ENCODE measurements at places on chromosomes 11 and 22. TPM values are rescaled to one million over a fixed set of nuclear protein-coding genes. Genes with fewer than 3 reads are reported as not detected.

The CHRM1 gene
- total RNA-seq = not detected

DNA sequence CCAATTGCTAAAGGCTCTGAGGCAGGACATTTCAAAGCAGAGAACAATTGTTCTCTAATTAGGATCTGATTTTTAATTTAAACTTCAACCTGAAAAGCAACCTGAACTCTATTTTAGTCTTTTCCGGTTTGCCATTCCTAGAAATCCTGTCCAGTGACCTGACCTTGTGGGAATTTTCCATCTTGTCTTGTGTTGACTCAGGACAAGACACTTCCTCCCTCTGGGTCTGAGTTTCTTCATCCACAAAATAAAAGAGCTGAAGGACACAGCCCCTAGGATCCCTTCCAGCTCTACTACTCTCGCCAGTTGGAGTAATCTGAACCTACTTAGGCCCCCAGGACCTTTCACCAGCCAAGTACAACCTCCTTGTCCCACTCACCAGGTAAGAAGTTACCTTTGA lies 66.5 kb upstream of the POU2AF1 start:
- no peak for DNase-seq

GRCh38 chr11:7251836-7252682 lies at the start of gene SYT9:
SYT9 (plus strand) TSS chr11:7251904; CDS start chr11:7252187, 283 bp downstream.
- no peak for DNase-seq

DNA sequence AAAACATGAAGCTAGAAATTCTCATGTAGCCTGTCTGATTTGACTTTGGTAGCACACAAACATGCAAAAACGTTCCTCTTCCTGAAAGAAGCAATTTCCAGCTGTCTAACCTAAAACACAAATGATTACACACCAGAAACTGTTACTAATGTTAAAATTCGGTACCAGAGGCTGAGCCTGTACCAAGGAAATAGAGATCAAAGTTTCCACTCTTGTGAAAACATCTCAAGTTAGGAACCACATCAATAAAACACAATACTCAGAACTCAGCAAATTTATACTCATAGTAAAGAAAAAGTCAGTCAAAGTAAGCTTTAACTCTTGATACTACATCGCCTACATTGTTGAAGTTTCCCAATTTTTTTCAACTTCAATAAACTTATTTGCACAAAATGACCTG lies 107.8 kb downstream of the FCHSD2 start:
- DNase-seq = no peak

DNA sequence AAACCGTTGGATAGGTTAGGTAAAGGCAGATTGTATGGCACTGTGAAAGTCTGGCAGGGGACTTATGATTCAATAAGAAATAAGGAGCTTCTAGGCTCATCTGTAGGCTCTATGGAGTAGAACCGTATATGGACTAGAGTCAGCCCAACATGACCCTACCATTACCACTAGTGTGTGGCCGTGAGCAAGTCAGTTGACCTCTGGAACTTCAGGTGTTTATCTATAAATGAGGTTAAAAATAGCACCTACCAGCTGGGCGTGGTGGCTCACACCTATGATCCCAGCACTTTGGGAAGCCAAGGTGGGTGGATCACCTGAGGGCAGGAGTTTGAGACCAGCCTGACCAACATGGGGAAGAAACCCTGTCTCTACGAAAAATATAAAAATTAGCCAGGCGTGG lies 4.4 kb downstream of the HINFP start:
- DNase-seq = no peak

GRCh38 chr22:32058656-32059260 lies 15.7 kb downstream of the SLC5A1 start:
- DNase-seq = no peak

DNA sequence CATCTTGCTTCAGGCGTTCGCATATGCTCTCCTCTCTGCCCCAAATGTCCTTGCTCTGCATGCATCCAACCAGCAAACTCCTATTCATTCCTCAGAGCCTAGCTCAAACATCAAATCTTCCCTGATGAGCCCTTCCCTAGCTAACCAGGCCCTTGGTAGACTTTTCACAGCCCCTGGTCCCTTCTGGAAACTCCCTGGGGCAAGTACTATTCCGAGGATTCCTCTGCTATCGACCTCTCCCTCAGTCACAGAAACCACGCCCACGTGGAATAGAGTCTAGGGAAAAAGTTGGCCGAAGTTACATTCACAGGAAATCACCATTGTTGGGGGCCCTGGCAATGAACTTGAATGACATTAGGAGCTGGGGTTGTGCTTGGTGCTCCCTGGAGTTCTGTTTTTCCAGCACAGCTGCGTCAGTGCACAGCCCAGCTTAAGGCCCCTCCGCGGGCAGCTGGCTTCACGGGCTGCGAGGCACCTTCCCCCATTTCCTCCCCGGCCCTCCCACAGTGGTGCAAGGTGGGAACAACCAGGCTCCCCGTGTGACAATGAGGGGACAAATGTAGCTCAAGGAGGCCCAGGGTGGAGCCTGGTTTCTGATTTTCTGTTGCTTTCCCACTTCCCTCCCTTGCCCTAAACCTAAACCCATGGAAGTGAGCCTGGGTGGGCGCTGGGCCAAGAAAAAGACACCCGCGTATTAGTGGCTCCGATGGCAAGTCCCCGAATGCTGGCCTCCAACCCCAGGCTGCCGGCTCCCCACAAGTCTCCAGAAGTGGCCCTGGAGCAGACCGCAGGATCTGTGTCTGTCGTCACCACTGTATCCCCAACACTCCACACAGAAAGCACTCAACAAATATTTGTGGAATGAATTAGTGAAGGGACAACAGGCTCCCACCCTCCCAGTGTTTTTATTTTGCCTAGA lies 4.3 kb upstream of the ATP5MGL start:
- DNase-seq = peak; percentile 59

The C11orf16 gene
- not detected for total RNA-seq

DNA sequence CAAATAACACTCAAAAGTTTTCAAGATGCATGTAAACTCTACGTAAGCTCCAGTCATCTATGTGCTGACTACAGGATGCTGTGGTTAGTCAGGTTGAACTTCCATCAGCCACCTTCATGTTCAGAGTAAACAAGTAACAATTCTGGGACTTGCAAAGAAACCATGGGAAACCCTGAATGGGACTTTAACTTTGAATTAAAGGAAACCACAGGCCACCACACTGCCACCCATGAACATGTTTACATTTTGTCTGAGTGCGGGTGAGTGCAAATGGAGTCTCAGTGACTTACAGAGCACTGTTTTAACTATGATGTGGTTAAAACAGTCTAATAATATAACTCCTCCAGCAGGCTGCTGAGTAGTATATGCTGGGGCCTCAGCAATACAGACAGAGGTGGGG lies 12.9 kb upstream of the SYTL2 start:
- DNase-seq = no peak

The PTPN5 gene
- 1.8 TPM for total RNA-seq

DNA sequence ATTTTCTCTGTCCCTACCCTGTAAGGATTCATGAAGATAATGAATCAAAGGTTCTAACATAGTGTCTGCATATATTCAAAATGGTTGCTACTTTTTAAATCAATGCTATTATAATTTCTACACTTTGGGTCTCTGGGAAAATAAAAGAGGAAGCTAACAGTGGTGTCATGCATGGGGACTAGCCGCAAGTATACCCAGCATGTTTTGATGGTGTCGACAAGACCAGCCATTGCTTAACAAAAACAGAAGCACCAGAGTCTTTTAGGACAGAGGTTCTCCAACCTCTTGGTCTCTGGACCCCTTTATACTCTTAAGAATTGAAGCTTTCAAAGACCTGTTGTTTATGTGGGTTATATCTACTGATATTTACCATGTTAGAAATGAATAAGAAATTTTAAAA lies 37.8 kb downstream of the RNF141 start:
- no peak for DNase-seq

- no peak for DNase-seq
Observed at GRCh38 chr22:24046024-24046423, 34.9 kb downstream of the CABIN1 start.

DNA sequence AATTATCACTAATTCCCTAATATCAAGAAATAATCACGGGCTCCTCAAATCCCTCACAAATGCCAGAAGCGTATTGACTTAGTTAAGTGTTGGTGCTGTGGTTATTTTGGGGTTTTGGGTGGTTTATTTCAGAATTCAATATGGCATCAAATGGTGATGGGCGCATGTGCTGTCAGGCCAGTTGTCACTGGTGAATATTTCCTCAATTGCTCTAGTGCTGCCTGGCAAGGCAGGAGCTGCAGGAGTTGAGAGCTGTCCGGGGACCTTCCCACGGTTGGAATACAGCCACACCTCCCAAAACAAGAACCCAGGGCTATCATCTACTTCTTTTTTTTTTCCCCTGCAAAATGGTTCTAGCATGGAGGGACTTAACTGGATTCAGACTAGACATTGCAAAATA lies 10.3 kb downstream of the IGLL5 start:
- no peak for DNase-seq

The APOA1 gene
- not detected for total RNA-seq

DNA sequence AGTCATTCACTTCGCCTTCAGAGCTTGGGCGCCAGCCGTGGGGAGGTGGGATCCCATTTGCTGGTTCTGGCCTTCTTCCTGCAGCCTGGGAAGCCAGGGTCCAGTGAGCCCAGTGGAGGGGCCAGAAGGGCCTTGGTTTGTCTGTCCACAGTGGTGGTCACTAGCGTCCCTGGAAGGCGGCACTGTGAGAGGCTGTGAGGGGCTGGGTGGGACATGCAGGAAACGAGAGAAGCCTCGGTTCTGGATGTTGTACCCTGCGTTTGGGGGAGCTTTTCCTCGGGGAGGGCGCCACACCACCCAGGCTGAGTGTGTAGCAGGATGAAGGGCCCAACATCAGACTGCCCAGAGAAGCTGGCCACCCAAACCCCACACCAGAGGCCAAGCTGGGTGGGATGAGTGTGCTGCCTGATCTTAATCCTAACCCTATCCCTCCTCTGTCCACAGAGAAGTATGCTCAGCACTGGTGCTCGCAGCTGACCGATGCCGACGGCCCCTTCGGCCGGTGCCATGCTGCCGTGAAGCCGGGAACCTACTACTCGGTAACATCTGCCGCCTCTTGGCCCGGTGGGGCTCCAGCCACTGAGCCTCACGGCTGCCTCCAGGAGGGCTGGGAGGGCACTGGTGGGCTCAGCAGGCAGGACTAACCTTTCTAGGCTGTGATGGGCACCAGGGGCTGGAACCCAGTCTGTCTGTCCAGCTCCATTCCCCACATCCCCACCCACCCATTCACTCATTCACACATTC lies 14.4 kb downstream of the MUC5AC start:
- DNase-seq = no peak

DNA sequence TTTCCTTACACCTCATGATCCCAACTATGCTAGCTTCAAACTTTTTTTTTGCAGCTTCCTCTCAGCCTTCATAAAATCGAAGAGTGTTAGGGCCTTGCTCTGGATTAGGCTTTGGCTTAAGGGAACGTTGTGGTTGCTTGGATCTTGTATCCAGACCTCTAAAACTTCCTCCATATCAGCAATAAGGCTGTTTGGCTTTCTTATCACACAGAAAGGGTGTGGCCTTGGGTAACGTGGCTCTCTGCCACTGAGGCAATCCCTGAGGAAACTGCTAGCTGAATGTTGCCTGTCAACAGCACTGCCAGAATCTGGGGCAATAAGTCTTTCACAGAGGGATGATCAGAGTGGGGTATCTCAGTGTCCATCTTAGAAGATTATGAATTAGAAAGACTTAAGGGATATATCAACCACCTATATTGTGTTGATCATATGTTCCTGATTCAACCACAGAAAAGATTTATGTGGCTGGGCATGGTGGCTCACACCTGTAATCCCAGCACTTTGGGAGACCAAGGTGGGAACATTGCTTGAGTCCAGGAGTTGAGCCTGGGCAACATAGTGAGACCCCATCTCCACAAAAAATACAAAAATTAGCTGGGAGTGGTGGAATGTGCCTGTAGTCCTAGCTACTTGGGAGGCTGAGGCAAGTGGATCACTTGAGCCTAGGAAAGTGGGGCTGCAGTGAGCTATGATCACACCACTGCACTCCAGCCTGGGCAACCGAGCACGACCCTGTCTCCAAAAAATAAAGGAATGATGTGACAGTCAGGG lies 12.5 kb upstream of the CUL5 start:
- DNase-seq = no peak

The C11orf65 gene
- total RNA-seq = 0.28 TPM

All from omental fat pad (tissue), 4 donors.